ENCODE measurements at places on chromosomes 1 and 21.

DNA sequence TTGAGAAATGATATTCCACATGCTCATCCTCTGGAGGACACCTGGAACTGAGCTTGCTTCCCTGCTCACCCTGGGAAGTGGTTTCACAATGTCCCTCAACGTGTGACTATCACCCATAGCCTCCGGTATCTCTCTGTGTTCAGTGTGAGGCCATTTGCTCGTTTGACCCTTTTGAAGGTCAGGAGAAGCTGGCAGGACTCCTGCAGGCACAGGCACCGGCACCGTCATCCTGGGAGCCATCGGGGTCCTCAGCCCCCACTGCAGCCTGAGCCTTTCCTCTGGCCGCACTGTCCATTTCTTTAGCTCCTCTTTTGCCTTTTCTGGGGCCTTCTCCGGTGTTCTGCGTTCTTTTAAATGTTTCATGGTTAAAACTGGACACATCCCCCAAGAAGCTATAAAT lies 159.6 kb upstream of the COL6A1 start:
- DNase-seq, result no peak

- DNase-seq, result peak; percentile 14
Observed at GRCh38 chr21:40844935-40845334, 2.0 kb downstream of the DSCAM start.

DNA sequence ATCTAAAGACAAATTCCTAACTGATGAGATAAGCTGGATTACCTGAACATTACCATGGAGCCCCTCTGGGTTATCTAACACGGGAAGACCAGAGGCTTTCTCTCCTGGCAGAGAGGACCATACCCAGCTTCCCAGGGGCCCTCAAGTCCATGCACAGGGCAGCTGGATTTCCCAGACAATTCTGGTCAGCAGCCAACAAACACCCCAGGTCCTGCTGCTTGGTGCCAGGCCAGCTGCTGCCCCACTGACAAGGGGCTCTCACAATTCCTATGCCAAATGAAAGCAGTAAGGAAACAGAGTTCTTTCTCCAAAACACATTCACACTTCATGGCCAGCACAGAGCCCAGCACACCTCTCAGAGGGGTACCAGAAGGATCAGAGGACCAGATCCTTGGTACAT lies 114.2 kb downstream of the HLCS start:
- no peak for DNase-seq

DNA sequence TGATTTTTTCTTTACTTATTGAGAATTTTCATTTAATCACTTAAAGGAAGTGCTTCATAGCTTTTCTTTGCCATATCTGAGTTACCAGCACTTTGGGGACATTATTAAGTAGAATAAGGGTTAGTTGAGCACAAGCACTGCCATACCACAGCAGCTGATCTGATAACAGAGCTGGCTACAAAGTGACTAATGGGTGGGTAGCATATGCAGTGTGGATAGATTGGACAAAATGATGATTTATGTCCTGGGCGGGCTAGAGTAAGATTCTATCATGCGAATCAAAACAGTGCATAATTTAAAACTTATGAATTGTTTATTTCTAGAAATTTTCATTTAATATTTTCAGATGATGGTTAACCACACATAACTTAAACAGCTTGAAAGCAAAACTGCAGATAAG lies 102.2 kb upstream of the SNX7 start:
- no peak for DNase-seq

DNA sequence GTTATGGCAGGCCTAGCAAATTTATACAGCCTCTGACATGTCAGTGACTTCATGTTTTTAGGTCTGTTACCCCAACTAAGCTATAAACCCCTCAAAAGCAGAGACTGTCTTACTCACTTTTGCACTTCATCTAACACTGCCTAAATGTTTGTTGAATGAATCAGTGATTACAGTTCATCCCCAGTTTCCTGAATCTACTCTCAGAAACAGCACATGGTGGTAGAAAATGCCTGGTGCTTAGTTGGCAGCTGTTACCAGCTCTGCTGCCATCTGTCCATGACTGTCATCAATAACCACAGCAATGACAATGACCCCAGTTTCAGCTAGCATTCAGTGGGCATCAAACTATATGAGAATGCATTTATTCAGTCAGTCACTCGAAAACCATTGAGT lies 110.5 kb upstream of the SERBP1 start:
- no peak for DNase-seq

DNA sequence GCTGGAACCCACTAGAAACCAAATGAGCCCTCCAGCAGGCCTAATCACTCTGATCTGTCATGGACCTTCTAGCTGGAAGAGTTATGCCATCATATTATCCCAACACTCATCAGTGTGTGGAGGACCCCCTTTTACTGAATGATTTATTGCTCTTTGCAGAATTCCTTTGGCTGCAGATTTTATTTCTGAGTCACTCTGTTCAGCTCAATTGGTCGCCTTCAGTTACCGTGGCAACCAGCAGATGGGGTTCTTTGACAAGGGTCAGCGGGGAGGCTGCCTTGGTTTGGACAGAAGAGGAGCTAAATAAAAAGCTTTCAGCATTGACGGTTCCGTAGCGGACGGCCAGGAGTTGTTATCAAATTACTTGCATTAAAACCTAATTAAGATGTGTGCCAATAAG lies 220.1 kb downstream of the SDCCAG8 start:
- DNase-seq, result no peak

- DNase-seq, result no peak
Observed at GRCh38 chr1:53992085-53992874, 25.7 kb downstream of the LDLRAD1 start.

GRCh38 chr1:94641990-94642389 lies 100.4 kb upstream of the F3 start:
- DNase-seq, result no peak

- DNase-seq, result no peak
Observed at GRCh38 chr1:94806441-94806871, 13.7 kb upstream of the SLC44A3 start.

DNA sequence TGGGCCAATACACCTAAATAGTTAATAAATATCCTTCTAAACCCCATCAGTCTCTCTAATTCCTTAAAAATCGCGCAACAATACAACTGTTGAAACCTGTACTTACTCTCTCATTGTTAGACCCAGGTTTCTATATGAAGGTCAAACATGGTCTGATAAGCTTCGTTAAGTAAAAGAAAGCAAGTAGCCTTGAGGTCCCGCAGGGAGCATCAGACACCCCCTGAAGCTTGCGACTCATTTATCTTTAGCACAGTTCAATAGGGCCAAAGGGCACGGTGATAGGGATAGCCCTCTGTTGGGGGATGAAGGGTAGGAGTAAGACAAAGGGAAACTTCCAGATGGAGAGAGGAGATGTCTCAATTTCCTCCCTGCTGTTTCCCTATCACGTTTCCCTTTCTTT lies 27.3 kb upstream of the THEM4 start:
- no peak for DNase-seq

GRCh38 chr1:31707711-31708110 lies 3.9 kb upstream of the COL16A1 start:
- DNase-seq, result no peak

GRCh38 chr21:37145635-37146111 lies 72.6 kb downstream of the TTC3 start:
- no peak for DNase-seq

DNA sequence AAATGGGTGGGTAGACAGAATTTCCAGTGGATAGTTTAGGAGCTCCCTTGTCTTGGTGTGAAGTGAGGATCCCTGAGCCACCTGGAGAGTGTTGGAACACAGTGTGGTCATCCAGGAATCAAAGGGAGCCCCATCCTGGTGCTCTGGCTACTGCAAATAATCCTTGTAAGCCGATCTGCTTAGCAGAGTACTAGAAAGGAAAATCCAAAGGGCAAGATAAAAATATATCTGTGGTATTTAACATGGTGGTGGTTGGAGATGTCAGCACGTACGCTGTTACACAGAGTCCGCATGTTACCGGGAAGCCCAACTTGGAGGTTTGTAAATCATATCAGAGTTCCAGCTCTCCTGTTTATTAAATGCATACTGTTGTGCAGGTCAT lies 39.0 kb downstream of the VANGL1 start:
- DNase-seq, result no peak

- DNase-seq, result no peak
Observed at GRCh38 chr1:191892716-191893115, 265.5 kb upstream of the RGS18 start.

- DNase-seq, result no peak
Observed at GRCh38 chr1:15066191-15066590, 87.4 kb upstream of the TMEM51 start.

DNA sequence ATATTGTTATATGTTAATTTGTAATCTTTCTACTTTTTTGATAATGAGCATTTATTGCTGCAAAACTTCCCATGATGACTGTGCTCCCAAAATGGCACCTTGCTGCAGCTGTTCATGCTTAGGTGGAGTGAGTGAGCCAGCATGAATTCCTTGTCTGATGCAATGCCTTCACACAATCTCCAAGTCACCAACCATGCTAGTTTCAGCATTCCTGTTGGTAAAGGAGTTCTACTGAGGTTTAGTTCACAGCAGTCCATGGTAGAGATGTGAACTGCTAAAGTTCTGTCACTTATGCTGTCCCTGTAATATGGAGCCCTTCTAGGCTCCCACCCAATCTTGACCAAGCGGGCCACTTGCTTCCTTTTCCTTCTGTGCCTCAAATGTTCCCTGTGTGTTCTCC lies 26.2 kb upstream of the PRKACB start:
- DNase-seq, result no peak

- no peak for DNase-seq
Observed at GRCh38 chr1:93659822-93660503, 21.7 kb downstream of the BCAR3 start.

- DNase-seq, result no peak
Observed at GRCh38 chr1:1157426-1157913, 16.2 kb upstream of the TTLL10 start.

DNA sequence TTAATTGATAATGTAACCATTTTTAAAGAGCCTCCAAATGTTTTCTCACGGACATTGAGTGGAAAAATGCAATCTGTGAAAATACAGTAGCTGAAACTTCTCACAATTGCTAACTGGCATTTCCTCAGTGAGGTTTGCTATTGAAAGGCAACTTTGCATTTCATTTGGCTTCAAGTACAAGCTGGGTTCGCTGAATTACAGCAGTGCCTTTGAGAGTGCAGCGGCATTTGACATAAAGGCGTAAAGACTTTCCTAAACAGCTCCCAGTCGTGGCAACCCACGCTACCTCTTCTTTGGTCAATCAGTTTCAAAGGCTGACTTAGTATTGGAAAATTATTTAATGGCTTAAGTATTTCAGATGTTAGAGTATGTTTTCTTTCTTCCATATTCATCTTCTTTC lies 39.3 kb upstream of the ZBTB18 start:
- DNase-seq, result no peak

DNA sequence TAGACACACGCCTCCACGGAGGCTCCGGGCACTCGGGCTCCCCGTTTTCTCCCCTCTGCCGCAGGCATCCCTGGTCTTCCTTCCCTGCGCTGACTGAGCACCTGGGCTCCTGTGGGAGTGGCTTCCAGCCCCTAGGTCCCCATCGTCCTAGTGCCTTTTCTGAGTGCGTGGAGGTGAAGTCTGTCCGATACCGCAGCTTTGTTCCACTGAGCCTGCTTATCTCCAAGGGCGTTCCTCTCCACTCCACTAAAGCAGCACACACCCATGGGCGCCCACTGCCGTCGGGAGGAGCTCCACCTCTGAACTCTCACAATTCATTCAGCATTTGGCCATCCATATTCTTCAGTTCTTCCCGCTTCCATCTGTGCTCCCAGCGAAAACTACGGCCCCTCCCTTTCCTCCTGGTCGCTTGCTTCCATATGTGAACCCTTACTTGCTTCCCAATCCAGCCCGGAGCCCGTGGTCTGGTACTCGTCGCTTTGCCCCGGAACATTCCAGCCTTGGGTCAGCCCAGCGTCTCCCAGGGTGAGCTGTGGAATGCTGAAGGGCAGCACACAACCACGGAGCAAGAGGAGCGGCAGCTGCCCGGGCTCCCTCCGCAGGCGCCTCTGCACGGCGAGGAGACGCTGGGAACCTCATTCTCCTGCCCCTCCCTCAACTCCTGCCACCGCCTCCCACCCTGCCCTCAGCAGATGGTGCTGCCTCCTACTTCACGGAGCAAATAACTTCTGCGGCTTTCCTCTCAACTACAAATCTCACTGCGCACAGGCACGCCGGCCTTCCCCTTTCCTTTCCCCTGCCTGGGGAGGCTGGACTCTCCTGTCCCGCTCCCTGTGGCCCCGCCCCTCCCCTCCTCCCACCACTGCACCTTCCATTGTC lies 27.5 kb downstream of the ATP8B2 start:
- DNase-seq, result peak; percentile 59

DNA sequence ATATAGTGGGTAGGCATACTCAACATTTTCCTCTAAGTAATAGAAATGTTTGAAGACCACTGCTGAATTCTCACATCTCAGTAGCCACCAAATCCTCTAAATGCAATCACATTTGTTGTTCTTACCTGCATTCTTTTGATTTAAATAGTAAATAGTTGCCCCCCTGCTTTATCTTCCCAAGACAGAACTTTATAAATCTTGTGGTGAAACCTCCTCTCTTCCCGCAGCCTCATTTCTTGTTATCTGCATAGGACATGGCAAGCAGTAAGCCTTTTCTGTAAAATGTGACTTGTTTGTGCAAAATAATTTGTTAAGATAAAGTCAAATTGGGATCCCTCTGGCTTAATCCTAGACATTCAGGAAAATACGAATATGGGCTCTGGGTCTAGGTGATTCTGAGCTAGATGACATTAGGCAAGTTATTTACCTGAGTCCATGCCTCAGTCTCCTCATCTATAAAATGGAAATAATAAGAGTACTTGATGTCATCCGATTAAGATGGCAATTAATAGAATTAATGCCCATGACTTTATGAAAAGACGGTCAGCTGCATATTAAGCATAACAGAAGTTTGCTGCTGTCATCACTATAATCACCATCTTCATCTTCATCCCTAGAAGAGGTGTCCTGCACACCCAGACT lies 77.7 kb downstream of the LRRC8C start:
- DNase-seq, result no peak

GRCh38 chr1:159012495-159012894 lies 2.8 kb downstream of the IFI16 start:
- DNase-seq, result no peak

DNA sequence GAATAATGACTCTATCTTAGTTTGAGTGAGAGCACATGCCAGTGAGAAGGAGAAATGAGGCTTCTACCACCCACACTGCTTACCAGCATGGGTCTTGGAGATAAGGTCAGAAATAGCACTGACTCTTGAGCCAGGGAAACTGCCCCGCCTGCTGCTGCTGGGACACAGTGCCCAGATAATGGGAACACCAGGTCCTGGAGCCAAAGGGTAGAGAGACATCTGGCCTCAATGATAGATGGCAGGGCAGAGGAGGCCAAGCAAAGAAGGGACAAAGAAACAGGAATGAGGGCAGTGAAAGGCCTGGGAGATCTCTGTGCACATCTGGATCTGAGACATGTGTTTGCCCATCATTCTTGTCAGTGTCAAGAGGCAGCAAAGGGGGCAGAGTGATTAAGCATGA lies 97.4 kb downstream of the MIS18A start:
- DNase-seq, result no peak

Data from NCI-H1105 treated with DMSO at 0.1 percent for 48 hours (cell line).